ENCODE measurements at places on chromosomes 1 and 21. TPM values are rescaled to one million over a fixed set of nuclear protein-coding genes. Genes with fewer than 3 reads are reported as not detected.

Gene CYYR1
- total RNA-seq = 20.6 TPM

Gene SPATA45
- total RNA-seq = not detected

Gene PGBD5
- 0.25 TPM for total RNA-seq

Gene AGBL4
- total RNA-seq = 0.19 TPM

Gene LCE1C
- total RNA-seq = not detected

Gene RBP7
- 0.81 TPM for total RNA-seq

Gene RIPPLY3
- not detected for total RNA-seq

Gene ETNK2
- total RNA-seq = 15.5 TPM

Gene FCAMR
- not detected for total RNA-seq

Gene PLEKHO1
- total RNA-seq = 107 TPM

Gene CFHR2
- not detected for total RNA-seq

Gene C1orf74
- total RNA-seq = 1.9 TPM

Gene NBPF8
- total RNA-seq = 15.8 TPM

Gene CELA3A
- not detected for total RNA-seq

Gene SAMSN1
- total RNA-seq = 0.25 TPM
